ENCODE measurements at places on chromosomes 11 and 22. TPM values are rescaled to one million over a fixed set of nuclear protein-coding genes. Genes with fewer than 3 reads are reported as not detected.
A peak's percentile ranks its signal among the peaks of the same experiment; 100 is the strongest.

DNA sequence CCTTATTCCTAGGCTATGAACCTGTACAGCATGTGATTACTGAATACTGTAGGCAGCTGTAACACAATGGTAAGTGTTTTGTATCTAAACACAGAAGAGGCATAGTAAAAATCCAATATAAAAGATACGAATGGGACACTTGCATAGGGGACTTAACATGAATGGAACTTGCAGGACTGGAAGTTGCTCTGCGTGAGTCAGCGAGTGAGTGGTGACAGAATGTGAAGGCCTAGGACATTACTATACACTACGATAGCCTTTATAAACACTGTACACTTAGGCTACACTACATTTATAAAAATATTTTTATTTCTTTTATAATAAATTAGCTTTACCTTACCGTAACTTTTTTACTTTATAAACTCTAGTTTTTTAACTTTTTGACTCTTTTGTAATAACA is 81.1 kb downstream of the PGR start:
- no peaks in the 10 kb centered on the region for H3K36me3 ChIP-seq
- no peaks in the 10 kb centered on the region for H3K27me3 ChIP-seq
- no peak overlapping the region for H3K4me3 ChIP-seq
- H3K4me1 ChIP-seq, result no peaks in the 10 kb centered on the region
- H3K27ac ChIP-seq, result no peak overlapping the region

The BCO2 gene
- 9.6 TPM for total RNA-seq

DNA sequence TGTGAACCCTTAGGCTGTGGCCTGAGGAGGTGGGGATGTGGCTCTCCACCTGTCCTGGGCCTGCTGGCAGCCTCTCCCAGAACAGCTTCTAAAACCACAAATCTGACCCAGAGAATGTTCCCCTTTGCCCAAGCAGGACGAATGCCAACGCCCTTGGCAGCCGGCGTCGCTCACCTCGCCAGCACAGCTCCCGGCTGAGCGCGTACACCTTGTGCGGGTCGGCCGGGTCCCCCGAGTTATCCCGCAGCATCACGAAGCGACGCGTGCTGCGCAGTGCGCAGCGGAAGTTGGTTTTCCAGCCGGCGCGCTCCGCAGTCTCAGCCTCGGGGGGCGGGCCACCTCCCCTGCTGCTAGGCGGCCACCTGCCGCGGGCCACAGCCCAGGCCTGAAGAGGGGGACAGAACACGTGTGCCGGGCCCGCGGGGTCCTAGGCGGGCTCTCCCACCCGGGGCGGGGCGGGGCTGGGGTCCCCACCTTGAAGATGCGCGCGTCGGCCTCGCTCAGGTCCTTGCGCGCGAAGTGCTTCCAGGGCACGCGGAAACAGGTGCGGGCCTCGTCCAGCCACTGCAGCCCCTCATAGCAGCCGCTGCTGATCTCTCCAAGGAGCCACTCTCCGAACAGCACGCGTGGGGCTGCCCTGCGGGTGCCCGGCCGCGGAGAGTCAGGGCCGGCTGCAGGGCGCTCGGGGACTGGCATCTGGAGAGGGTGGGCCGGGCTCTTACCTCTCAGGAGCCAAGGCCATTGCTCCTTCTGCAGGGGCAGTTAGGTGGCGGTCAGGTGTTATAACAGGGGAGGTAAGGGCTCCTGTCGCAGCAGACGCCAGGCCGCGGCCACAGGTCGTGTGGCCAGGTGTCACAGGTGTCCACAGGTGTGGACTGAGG is 887 bp downstream of the IRF7 start:
- no peaks in the 10 kb centered on the region for H3K36me3 ChIP-seq
- no peaks in the 10 kb centered on the region for H3K4me1 ChIP-seq
- peak overlapping the region; percentile 84 for H3K4me3 ChIP-seq
- DNase-seq, result peak; percentile 84

GRCh38 chr11:12762696-12763324 is 88.6 kb downstream of the TEAD1 start:
- no peaks in the 10 kb centered on the region for H3K4me1 ChIP-seq
- no peak overlapping the region for H3K4me3 ChIP-seq
- H3K36me3 ChIP-seq, result peaks cover 11% of the 10 kb centered on the region
- H3K27ac ChIP-seq, result no peak overlapping the region
- DNase-seq, result no peak

The GRM5 gene
- total RNA-seq, result 0.63 TPM

DNA sequence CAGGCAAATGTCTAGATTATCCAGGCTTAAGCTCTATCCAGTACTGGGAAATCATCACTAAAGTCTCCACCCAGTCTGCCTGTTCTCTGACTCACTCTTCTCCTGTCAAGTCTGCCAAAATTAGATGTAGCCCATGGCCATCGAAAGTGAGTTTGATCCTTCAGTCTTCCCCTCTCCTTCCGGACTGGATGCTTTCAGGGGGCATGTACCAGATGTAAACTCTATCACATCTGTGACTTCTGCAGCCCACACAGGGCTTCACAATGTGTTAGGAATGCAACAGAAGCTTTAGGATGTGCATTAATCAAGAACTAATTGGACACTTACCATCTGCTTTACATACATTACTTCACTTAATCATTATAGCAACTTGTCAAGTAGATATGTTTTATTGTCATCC is 12.3 kb downstream of the ME3 start:
- H3K36me3 ChIP-seq, result no peaks in the 10 kb centered on the region
- no peak for DNase-seq
- H3K27ac ChIP-seq, result no peak overlapping the region

The TAGLN gene
- total RNA-seq, result 846 TPM

DNA sequence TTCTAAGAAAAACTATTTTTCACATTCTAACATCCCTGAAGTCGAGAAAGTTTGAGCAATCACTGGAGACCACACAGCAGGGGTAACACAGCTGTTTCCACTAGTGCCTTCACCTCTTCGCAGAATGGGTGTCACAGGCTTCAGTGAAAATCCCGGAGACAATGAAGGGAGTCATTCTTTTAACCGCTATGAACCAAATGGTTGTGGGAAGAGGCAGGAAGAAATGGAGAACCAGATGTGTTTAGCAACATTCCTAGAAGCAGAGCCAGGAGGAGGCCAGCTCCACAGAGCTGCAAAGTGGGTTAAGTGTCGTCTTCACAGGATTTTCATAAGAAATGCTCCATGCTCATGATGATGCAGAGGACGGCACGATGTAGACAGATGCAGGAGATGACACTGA is 221.1 kb downstream of the LARGE1 start:
- peak; percentile 23 for DNase-seq
- no peaks in the 10 kb centered on the region for H3K36me3 ChIP-seq
- H3K4me3 ChIP-seq, result no peak overlapping the region
- no peaks in the 10 kb centered on the region for H3K4me1 ChIP-seq
- H3K27ac ChIP-seq, result no peak overlapping the region

- H3K36me3 ChIP-seq, result no peaks in the 10 kb centered on the region
- H3K4me3 ChIP-seq, result no peak overlapping the region
- no peak for DNase-seq
- no peak overlapping the region for H3K27ac ChIP-seq
- no peaks in the 10 kb centered on the region for H3K27me3 ChIP-seq
These were observed 92.4 kb downstream of the KCNC1 start for GRCh38 chr11:17827006-17827405.

The C11orf52 gene
- total RNA-seq, result 27.8 TPM

DNA sequence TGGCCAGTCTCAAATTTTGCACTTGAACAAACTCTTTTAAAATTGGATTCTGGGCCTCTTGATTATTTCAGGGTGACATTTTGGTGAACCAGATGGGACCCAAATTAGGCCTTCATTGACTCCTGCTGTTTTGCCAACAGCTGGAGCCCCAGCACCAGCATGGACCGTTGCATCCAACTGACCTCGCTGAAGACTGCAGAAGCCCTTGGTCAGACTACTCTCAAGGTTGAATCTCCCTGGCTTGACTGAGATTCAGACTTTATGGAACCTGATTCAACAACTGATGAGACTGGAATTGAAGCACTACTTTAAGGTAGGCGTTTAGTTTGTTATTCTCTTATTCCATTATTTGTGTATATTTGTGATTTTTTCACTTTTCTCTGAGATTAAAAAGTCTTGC is 41.7 kb downstream of the NARS2 start:
- H3K4me3 ChIP-seq, result no peak overlapping the region
- H3K27me3 ChIP-seq, result no peaks in the 10 kb centered on the region
- H3K36me3 ChIP-seq, result no peaks in the 10 kb centered on the region
- H3K27ac ChIP-seq, result no peak overlapping the region
- H3K4me1 ChIP-seq, result no peaks in the 10 kb centered on the region
- no peak for DNase-seq

- DNase-seq, result no peak
- H3K4me1 ChIP-seq, result no peaks in the 10 kb centered on the region
- H3K36me3 ChIP-seq, result no peaks in the 10 kb centered on the region
- no peak overlapping the region for H3K4me3 ChIP-seq
These were observed 79.9 kb upstream of the PRR5 start for GRCh38 chr22:44622147-44622427.

GRCh38 chr11:75208446-75208845 is 32.1 kb upstream of the TPBGL start:
- H3K36me3 ChIP-seq, result no peaks in the 10 kb centered on the region
- H3K27ac ChIP-seq, result no peak overlapping the region
- no peak for DNase-seq
- no peaks in the 10 kb centered on the region for H3K27me3 ChIP-seq
- H3K4me1 ChIP-seq, result peaks cover 3% of the 10 kb centered on the region
- H3K4me3 ChIP-seq, result no peak overlapping the region

DNA sequence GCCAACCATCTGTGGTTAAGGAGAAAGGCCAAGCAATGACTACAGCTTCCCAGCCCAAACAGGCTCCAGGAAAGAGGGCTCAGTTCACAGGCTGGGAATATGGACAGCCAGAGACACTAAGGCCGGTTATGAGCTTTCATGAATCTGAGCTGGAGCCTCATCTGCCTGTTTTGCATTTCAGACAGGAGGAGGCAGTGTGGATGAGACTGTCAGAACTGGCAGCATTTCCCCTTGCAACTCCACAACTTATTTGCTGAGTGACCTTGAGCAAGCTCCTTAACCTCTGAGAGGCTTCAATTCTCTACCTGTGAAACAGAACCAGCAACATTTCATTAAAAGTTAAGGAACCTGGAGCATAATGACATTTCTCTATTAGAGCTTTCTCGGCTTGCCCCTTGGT is 264.0 kb downstream of the ETS1 start:
- no peak for DNase-seq
- H3K27me3 ChIP-seq, result no peaks in the 10 kb centered on the region
- no peaks in the 10 kb centered on the region for H3K36me3 ChIP-seq
- H3K27ac ChIP-seq, result no peak overlapping the region

GRCh38 chr11:44539971-44540370 is 25.5 kb upstream of the CD82 start:
- no peaks in the 10 kb centered on the region for H3K27me3 ChIP-seq
- no peak overlapping the region for H3K27ac ChIP-seq
- H3K4me3 ChIP-seq, result no peak overlapping the region
- no peaks in the 10 kb centered on the region for H3K4me1 ChIP-seq
- no peaks in the 10 kb centered on the region for H3K36me3 ChIP-seq

DNA sequence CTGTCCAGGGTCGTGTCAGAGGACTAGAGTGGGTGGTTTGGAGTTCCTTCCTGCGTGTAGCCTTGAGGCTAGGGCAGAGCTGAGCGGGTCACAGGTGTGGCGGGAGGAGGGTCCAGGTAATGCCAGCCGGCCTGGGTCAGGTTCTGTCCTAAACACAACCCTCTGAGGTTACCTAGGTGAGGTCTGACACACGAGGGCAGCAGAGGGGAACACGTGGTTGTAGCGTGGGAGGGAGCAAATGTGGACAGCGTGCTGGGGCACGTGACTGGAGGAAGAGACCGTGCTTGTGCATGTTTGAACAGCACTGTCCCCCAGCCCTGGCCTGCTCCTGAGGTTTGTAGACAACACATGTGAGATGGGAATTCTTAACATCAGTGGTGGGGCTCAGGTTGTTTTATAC is 13.1 kb downstream of the MOV10L1 start:
- no peak overlapping the region for H3K27ac ChIP-seq
- H3K4me3 ChIP-seq, result no peak overlapping the region
- no peaks in the 10 kb centered on the region for H3K36me3 ChIP-seq
- H3K4me1 ChIP-seq, result peaks cover 2% of the 10 kb centered on the region
- DNase-seq, result no peak

DNA sequence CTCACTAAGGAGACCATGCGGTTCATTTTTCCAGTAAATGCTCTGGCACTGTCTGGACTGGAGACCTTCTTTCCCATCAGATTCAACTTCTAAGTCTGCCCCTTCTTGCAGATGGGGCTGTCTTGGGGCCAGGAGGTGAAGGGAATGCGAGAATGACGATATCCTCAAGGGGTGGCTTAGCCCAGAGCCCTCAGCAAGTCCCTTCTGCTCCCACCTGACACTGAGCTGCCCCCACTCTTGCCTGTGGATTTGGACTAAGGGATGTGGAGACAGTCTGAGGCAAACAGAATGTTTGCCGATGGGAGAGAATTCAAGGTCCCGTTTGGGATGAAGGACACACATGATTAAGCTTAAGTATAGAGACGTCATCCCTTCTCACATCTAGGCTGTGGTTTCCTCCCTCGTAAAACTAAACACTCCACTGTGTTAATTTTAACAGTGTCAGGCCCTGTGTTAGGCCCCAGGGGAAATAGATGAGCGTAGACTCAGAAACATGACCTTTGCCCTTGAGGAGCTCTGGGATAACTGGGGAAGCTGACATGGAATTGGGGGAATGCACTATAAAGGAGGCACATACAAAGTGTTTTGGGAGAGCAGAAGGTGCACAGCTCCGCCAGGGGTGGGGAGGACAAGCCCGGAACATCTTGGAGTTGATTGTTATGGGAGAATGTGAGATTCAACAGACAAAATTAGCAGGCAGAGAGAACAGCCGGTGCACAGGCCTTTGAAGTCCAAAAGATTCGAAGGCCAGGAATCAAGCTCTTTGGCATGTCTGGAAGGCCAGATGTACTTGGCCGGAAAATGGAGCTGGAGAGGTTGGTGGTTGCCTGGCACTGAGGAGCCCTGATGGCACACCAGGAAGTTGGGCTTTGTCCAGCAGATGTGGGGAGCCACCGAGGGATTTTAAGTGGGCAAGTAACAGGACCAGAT is 71.6 kb downstream of the ST3GAL4 start:
- H3K27me3 ChIP-seq, result no peaks in the 10 kb centered on the region
- DNase-seq, result no peak
- H3K4me1 ChIP-seq, result peaks cover 4% of the 10 kb centered on the region
- no peaks in the 10 kb centered on the region for H3K36me3 ChIP-seq

- H3K4me1 ChIP-seq, result peaks cover 11% of the 10 kb centered on the region
- no peaks in the 10 kb centered on the region for H3K27me3 ChIP-seq
- H3K4me3 ChIP-seq, result no peak overlapping the region
- DNase-seq, result no peak
- no peaks in the 10 kb centered on the region for H3K36me3 ChIP-seq
These were observed 24.0 kb downstream of the MARK2 start for GRCh38 chr11:63862923-63863322.

DNA sequence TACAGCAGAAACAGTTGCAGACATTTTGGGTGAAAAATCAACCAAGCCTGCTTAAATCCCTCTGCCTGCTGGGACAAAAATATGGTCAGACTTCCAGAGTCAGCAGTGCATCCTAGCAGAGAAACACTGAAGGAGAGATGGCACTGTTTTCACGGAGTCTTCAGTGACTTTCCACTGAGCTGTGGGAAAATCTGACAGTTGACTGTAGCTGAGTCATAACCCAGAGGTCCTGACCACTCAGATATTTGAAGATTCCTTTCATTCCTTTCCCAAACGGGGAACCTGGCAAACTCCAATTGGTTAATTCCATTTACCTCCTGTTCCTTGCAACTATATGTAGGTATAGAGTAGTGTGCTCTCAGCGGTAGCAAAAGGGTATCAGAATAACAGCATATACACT is 20.9 kb upstream of the UPB1 start:
- H3K4me3 ChIP-seq, result no peak overlapping the region
- H3K36me3 ChIP-seq, result no peaks in the 10 kb centered on the region

The MMP13 gene
- not detected for total RNA-seq

GRCh38 chr11:117717485-117718314 is 79.3 kb downstream of the DSCAML1 start:
- H3K4me1 ChIP-seq, result peaks cover 6% of the 10 kb centered on the region
- peak; percentile 52 for DNase-seq
- H3K4me3 ChIP-seq, result no peak overlapping the region
- no peak overlapping the region for H3K27ac ChIP-seq
- no peaks in the 10 kb centered on the region for H3K36me3 ChIP-seq

The RASL10A gene
- total RNA-seq, result 1.2 TPM

All from kidney (tissue), 22 donors.